ENCODE measurements at places on chromosomes 4 and X.

DNA sequence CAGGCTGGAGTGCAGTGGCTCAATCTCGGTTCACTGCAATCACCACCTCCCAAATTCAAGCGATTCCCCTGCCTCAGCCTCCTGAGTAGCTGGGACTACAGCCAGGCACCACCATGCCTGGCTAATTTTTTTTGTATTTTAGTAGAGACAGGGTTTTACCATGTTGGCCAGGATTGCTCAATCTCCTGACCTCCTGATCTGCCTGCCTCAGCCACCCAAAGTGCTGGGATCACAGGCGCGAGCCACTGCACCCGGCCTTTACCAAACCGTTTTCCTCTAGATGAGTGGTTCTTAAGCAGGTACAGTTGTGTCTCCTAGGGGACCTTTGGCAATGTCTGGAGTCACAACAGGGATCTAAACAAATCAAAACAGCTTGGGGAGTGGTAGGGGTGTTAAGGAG lies 11.6 kb downstream of the AMELX start:
- DNase-seq = no peak

DNA sequence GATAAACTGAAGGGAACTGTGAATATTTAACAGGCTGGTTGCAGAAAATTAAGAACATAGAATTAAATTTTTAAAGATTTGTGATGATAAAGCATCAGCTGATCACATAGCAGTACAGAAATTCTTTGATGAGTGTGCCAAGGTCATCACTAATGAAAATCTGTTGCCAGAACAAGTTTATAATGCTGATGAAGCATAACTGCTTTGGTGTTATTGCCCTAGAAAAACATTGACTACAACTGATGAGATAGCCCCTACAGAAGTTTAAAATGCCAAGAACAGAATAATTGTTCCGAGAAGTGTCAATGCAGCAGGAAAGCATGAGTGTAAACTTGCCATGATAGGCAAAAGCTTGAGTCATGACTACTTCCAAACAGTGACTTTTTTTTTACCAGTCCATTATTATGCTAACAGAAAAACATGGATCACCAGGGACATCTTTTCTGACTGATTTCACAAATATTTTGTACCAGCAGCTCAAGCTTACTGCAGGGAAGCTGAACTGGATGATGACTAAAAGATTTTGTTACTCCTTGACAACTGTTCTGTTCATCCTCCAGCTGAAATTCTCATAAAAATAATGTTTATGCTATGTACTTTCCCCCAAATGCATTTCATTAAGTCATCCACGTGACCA lies 1136.6 kb downstream of the FAT4 start:
- no peak for DNase-seq

- no peak for DNase-seq
Measured at GRCh38 chrX:135543924-135544323, 23.5 kb downstream of the INTS6L start.

DNA sequence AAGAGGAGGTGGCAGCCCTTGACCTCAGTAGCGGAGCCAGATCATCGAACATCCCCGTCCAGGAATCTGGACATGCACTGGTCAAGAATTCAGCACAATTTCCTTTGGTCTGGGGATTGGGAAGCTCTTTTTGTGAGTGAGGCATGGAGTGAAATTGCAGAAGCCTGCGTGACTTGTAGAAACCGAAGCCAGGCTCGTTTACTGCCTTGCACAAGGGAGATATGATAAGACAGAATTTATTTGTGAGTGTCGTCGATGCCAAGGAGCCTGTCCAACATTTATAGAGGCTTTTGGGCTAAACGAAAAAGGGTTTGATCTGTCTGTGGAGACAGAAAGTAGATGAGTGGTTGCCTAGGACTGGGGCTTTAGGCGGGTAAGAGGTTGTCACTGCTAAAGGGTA lies 50.6 kb downstream of the TBL1X start:
- no peak for DNase-seq

GRCh38 chrX:100418556-100418955 lies 8.5 kb upstream of the PCDH19 start:
- no peak for DNase-seq

DNA sequence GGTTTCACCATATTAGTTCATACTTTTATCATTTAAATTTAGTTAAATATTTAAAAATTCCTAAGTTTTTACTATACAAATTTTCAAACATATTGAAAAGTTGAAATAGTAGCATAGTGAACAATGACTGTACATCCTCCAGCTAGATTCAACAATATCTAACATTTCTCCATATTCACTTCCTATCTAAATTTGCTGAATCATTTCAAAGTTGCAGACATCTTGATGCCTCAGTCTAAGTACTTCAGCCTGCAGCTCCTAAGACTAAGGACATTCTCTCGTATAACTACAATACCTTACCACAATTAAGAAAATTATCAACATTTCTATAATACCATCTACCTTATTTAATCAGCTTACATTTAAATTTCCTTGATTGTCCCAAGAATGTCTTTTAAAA lies 132.7 kb downstream of the TMEM164 start:
- DNase-seq = no peak

- DNase-seq = no peak
Measured at GRCh38 chr4:153929675-153930074, 140.8 kb upstream of the SFRP2 start.

GRCh38 chr4:99833756-99834155 lies 17.1 kb downstream of the DAPP1 start:
- DNase-seq = no peak

DNA sequence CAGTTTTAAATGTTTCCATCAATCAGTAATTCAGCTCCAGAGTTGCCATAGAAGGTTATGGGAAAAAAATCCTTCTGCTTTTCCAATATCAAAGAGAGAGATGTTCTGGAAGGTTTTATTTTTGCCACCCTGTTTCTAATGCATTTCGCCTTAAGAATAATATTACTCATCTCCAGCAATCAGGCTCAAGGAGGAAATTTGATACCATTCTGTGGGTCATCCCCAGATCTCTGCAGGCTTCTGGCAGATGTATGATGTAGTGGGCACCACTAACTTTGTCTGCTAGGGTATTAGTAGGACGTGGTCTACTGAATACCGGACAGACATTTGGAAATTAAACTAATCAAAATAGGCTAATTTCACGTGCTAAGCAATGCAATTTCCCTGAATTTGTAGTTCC lies 645.4 kb upstream of the TENM3 start:
- no peak for DNase-seq

GRCh38 chr4:81632581-81633299 lies 161.0 kb upstream of the RASGEF1B start:
- no peak for DNase-seq

- no peak for DNase-seq
Measured at GRCh38 chr4:129377131-129377845, 281.3 kb downstream of the C4orf33 start.

GRCh38 chr4:93334003-93334402 lies 494.6 kb upstream of the ATOH1 start:
- no peak for DNase-seq

DNA sequence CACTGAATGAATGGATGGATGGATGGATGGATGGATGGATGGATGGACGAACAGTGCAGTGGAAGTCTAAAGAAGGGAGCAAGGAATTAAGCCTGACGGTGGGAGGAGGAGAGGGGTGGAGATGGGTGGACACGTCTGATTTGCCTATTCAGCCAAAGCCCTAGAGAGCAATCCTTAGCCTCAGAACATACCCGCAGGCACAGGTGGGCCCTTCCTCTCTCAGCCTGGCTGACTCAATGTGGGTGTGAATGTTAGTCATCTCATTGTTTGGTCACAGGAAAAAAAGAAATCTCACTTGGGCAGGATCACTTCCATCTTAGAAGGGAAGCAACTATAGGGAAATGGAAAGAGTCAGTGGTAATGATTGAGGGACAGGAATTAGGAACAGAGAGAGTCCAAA lies 165.9 kb downstream of the PJA1 start:
- no peak for DNase-seq

DNA sequence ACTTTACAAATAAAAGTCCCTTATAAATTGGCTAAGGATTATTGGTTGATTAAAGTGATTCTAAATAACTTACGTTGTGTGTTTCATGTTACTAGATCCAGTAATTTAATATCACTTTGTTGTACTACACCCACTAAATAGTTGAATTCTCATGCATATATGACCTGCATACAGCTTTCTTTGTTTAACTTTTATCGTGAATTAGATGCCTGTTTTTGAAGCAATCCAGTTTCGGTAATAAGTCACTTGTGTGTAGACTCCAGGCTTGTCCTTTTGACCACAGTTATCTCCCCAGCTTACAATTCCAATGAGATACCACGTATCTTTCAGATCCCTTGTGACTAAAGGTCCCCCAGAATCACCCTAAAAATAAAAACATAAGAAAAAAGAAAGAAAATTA lies 27.3 kb upstream of the TMPRSS11D start:
- no peak for DNase-seq

- DNase-seq = no peak
Measured at GRCh38 chr4:172982151-172982590, 186.4 kb upstream of the GALNT7 start.

GRCh38 chrX:10923466-10923865 lies 187.7 kb upstream of the HCCS start:
- no peak for DNase-seq

GRCh38 chrX:40531056-40531826 lies 49.5 kb upstream of the ATP6AP2 start:
- no peak for DNase-seq

DNA sequence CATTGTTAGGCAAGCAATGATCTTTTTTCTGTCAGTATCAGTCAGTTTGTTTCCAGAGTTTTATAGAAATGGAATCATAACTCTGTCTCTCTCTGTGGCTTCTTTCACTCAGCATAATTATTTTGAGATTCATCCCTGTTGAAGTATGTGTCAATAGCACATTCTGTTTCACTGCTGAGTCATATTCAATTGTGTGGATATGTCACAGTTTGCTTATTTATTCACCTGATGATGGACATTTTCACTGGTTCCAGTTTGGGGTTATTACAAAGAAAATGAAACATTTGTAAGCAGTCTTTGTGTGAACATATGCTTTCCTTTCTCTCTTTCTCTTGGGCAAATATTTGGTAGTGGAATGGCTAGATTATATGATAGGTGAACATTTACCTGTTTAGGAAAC lies 10.2 kb upstream of the ZNF718 start:
- no peak for DNase-seq

- no peak for DNase-seq
Measured at GRCh38 chr4:110211007-110211769, 12.8 kb upstream of the ELOVL6 start.

- no peak for DNase-seq
Measured at GRCh38 chr4:119209586-119209985, 2.9 kb upstream of the USP53 start.

DNA sequence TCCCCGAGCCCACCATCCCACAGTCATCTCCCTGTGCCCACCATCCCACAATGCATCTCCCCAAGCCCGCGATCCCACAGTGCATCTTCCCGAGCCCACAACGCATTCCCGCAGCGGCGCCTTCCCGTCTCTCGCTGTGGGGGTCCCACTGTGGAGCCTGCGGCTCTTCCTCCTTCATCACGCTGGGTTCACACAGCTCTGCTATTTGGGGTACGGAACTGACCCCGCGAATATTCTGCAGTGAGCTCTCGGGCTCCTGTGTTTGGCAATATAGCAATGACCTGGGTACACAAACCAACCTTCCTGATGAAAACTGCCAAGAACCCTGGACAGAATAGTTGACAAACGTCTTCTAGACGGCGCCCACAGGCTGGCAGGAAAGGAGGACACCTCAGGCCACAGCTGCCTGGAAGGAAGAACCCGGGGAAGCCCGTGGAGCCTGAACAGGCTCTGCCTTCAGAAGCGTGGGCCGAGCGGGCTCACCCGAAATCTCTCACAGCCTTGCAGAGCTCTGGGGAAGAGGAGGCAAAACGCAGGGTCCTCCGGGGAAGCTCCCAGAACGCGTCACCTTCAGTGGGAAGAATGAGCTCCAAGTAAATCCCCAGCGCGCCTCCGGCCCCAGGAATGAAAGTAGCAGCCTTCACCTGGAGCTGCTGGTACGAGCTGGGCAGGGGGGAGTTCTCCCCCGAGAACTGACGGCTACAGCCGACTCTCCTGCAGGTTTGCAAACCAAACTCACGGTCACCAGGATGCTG lies 22.9 kb downstream of the PPP2R3B start:
- no peak for DNase-seq

DNA sequence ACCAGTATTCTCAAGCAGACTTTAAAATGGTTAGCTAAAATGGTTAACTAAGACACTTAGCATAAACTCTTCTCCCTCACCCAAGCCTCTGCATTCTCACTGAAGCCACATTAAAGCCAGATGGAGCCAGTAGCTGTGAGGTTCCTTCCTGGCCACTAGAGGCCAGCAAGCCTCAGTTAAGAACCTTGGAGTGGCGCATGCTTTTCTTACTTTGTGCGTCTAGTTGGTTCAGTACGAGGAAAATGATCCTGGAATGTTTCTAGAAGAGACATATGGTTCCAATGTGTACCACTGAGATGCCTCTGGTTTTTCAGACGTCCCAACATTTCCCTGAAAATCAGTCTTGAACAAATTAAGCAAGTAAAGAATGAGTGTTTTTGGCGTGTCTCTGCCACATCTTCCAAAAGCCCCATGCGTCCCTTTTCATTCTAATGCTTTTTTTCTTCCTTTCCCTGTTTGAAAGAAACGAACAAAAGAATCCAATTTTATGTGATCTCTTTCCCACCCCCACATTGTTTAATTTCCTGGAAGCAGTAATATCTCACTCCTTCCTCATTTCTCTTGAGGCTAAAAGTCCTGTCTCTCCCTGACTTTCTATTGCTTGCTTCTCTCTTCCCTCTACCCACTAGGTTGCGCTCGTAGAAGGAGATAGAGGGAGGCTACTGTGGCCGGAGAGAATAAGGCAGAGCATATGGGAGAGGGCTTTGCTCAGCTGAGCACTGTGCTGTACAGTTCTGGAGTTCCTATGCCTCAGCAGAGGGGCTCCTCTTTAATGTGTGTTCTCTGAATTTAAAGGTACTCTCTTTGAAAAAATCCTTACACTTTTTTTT lies 82.9 kb upstream of the TAB3 start:
- no peak for DNase-seq

DNA sequence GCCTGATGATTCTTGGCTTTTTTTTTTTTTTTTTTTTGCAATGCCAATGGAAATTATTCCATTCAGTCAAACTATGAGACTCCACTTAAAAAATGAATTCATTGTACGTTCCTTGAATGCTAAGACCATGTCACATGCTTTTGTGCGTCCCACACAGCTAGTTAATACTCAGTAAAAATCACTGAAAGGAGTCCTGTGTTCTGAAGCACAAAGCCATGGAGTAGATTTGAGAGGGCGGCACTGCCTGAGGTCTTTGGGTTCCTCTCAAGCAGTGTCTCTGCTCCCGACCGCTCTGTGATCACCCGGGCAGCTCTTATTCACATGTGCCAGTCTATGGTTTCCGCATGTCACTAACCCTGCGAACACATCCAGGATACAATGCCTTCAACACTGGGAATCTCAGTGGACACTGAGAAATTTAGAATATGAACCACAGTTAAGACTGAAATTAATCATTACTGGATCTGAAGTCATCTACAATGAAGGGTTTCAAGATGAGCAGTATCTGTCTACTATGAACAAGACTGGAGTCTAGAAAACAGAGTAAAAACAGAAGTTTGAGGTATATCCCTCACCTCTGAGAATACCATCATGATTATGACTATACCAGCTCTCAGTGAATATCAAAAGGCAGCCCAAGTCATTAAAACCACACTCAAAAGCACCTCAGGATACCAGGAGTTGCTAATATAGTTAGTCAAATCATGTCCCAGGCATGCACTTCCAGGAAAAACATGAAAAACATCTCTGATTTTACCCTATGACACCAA lies 193.0 kb downstream of the MGST2 start:
- DNase-seq = no peak

All from activated gamma-delta T cell (primary cell).